ENCODE measurements at places on chromosomes 7 and 10. TPM values are rescaled to one million over a fixed set of nuclear protein-coding genes. Genes with fewer than 3 reads are reported as not detected.

The AKR1D1 gene
- total RNA-seq: not detected

The ZNF248 gene
- total RNA-seq: 6.7 TPM

The PSMC2 gene
- total RNA-seq: 116 TPM

DNA sequence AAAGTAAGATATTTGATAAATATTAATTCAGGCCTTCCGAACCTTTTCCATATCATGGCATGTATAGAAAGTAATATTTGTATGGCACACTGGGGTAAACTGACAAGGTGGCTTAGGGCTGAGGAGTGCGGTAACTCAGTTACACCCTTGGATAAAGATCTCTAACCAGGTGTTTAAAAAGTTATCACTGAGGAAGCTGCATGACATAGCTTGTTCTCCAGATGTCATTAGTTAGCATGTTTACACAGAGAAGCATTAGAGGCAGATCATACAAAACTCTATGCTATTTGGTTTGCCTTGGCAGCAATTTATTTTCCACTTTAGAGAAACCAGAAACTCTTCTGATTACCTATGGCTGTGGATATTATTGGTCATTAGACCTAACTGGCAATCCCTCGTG lies 118.2 kb downstream of the ST7 start:
- no peak for DNase-seq

DNA sequence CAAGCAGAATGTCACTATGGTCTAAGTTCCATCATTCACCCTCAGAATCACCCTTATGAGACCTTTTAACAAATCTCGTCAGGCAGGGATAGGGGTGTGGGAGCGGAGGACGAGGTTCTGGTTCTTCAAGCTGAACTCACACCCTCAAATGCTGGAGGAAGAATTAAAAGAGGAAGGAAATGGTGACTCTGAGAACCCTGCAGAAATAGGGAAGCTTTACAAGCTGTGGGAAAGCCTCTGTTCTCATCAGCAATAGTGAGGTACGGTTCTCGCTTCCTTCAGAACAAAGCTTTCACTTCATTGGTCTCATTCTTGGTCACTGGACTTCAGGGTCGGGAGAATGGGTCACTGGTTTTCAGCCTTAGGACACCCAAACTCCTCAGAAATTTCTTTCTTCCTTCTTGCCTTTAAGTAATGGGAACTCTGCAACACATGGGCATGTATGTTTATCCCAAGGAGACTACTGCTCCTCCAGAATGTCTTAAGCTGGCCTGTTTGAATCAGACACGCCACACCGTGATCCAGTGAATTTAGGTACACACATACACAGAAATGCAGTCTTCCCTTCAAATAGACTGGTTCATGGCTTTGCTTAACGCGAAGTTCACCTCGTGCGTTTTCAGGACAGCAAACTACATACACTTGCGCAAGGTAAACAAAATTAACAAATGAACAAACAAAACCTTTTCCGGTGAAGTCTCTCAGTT lies 226.0 kb downstream of the SFMBT2 start:
- DNase-seq: no peak

The UTF1 gene
- total RNA-seq: 1.9 TPM

DNA sequence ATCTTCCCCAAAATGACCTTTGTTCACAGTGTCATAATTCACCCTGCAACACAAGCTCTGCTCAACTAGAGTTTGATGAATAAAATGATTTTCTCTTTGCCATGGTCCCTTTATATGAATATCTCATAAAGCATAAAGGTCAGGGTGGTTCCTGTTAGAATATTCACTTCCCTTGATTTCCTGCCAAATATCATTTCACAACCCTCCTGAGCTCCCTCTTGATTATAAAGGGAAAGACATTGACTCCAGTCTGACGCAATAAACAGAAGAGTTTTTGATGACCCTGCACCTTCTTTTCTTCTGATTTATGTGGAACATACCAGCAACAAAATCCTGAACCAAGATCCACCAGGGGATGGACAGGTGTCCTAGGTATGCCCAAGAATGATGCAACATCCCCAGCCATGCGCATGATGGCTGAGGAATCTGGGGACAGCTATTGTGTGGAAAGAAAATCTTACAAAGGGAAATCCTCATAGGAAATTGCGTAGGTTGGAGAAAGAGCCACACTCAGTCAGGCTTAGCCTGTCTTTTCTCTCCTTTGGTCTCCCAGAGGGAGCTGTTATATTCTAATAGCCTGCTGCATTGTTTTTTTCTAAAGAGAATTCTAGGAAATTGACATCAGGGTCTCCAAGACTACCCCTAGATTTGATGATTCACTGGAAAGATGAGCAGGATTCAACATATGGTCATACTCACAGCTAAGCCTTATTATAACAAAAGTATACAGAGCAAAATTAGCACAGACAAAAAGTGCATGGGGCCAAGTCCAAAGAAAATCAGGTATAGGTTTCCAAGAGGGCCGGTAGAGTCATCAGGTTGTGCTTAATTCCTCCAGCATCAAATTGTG lies 18.8 kb downstream of the IFIT3 start:
- DNase-seq: no peak

GRCh38 chr7:159038066-159038465 lies 106.6 kb downstream of the VIPR2 start:
- no peak for DNase-seq

GRCh38 chr10:79381804-79382221 lies 34.5 kb downstream of the PPIF start:
- peak; percentile 65 for DNase-seq

All from endodermal cell (in vitro differentiated cells).